ENCODE measurements at places on chromosomes 5 and 9.

- no peak for DNase-seq
These were observed 26.1 kb downstream of the PAEP start for GRCh38 chr9:135587658-135588057.

- DNase-seq = peak; percentile 28
These were observed 47.3 kb downstream of the RASGEF1C start for GRCh38 chr5:180161420-180162303.

- DNase-seq = no peak
These were observed 584.9 kb downstream of the MAT2B start for GRCh38 chr5:164090358-164090757.

GRCh38 chr5:176500511-176500910, 36.7 kb downstream of the RNF44 start:
- DNase-seq = no peak

GRCh38 chr5:108122702-108123101, 259.2 kb downstream of the FBXL17 start:
- no peak for DNase-seq

GRCh38 chr5:165152058-165152457, 1646.6 kb downstream of the MAT2B start:
- DNase-seq = no peak

- no peak for DNase-seq
These were observed 123.7 kb downstream of the INSYN2B start for GRCh38 chr5:169856571-169856970.

DNA sequence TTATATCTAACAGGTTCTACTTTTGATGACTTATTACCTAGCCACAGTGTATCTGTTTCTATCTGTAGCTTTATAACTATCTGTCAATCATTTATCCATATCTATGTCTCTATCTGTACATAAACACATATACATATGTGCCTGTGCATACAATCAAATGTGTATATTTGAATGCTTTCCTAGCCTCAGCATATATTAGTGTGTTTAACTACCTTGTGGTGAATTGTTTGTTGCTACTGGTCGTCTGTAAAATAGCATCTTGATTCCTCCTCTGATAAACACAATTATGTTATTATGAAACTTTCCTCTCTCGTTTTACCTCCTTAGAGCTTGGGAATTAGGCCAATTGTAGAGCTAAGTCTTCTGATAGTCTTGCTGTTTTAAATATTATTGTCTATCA, 44.4 kb downstream of the PARP8 start:
- no peak for DNase-seq

DNA sequence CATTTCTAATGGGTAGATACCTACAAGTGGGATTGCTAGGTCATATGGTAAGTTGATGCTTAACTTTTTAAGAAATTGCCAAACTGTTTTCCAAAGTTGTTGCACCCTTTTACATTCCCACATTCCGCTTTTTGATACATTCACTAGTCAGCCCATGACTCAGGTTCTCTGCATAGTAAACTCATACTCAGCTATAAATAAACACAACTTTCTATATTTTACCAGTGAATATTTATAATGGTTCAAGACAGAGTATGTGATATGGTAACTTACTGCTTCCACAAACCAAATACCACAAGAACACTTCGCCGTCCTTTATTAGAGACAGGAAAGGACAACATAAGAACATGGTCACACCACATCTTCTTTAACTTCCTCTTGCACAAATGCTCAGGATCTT, 54.0 kb downstream of the PLPP1 start:
- DNase-seq = no peak

GRCh38 chr5:168481330-168481788, 4.9 kb upstream of the RARS1 start:
- DNase-seq = no peak

DNA sequence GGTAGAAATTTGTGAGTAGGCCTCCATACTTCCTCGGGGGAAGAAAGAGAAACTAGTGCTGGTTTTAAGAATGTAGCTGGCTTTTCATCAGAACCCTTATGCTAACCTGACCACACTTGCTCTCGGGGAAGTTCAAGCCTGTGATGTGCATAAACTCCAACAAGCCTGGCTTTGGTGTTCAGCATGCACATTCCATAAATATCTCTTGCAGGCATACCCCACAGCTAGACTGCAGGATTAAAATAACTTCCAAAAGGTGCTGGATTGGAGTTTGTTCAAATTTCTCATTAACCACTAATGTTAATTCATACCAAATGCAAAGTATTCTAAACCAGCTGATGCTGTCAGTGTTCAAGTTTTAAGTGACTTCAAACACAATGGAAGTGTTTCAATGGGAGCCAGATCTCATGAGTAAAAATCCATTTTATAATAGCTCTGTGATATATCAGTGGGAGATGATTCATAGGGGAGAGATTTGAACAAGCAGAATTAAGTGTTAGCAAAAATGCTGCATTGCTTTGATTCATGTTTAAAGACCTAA, 79.4 kb downstream of the NPR3 start:
- DNase-seq = no peak

- no peak for DNase-seq
These were observed 13.0 kb upstream of the LCN15 start for GRCh38 chr9:136777359-136777758.

DNA sequence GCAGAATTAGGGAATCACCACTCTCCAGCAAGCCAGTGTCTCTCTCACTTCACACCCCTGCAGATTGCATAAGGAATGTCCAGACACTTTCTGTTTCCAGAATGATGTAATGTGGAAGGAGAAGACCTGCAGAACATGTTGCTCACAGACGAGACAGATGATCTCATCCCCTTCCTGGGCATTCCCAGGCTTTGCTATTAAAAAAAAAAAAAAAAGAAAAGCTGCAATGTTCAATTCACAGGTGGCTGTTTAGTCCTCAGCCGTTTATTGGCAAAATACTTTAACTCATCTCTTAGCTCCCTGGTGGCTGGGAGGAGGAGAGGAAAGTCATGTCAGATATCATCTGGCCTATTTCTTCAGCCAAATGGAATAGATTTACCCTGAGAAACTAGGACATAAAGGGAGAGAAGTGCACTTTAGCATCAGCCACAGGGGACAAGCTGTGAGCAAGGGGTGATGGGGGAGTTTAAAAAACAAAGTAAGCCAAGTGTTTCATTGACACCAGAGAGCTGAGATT, 95.9 kb upstream of the TNC start:
- peak; percentile 48 for DNase-seq

DNA sequence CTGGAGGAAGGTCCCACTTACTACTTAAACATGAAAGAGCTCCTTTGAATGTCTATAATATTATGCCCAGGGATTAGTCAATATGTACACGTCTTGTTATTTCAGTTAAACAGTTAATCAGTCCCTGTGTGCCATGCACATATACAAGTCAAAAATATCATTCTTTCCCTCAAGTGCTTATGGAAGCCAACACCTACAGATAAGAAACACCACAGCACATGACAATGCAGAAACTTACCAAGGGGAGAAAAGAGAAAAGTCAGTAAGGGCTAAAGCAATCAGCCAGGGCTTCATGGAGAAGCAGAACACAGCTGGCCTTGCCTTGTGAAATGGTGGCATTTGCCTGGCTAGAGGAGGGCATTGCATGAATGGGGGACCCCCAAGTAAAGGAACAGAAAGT, 88.3 kb downstream of the SNCAIP start:
- DNase-seq = no peak
